ENCODE measurements at places on chromosomes 5 and 9.

GRCh38 chr9:105405514-105406131 lies 42.2 kb upstream of the FSD1L start:
- no peak for DNase-seq

DNA sequence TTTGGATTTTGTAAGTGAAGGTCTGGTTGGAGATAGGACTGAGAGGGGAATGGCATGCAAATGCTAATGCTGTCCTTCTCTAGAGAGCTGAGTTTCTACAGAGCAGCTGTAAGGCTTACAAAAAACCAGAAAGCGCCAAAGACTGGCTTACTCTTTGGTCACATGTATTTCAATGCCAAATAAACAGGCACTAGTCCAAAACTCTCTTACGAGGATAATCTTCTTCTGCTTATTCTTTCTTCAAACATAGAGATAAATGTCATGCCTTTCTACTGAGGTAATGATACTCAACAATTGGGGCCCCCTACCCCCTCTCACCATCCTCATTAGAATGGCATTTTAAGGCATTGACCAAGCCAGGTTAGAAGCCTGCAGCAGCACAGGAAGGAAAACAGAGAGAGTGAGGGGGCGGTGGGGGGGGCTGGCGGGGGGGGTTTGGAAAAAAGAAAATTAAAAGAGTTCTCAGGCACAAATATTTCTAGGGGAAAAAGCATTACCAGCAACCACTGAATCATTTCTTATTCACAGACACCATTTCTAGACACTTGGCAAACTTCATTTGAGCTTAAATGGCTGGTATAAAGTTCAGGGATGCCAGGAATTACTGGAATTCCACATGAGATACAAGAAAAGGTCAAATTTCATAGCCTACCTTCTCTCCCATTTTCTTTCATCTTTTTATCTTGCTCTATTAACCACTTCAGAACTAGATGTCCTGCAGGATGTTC lies 34.0 kb downstream of the PUM3 start:
- DNase-seq, result no peak

- DNase-seq, result no peak
These were observed 6.7 kb downstream of the KCNIP1 start for GRCh38 chr5:170510559-170510958.

- no peak for DNase-seq
These were observed 36.2 kb upstream of the SMARCA2 start for GRCh38 chr9:1978941-1979340.

DNA sequence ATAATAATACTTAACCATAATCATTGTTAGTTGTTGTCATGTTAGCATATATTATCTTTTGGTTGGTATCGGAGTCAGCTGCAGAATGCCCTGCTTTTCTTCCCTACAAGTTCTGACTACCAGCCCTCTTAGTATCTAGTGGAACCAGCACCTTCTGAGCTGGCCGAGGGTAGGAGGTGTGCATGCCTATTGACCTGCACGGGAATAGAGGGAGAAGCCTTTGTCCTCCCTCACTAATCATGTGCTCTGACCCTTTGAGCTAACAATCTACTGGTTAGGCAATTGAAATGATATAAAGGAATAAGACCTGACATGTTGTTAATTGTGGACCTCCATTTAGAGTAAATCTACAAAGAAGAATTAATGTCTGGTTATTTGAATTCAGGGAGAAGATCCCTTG lies 4.1 kb downstream of the PCSK5 start:
- no peak for DNase-seq

DNA sequence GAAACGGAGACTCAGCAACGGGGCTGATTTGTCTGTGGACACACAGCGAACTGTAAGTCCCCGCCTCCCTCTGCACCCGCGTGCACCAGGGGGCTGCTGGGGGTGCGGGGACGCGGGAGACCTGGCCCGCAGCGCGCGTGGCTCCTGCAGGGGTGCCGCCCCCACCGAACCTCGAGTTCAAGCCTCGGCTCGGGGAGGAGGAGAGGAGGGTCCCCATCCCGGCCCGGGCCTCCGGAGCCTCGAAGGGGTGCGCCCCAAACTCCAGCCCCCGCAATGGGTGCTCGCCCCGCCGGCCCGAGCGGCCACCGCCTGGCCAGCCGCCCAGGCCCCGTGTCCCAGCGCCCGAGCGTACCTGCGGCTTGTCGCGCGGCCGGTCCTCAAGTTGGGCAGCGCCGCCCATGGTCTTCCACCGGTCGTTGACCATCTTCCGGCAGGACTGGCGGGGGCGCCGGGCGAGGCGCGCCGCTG lies 829 bp downstream of the FIBCD1 start:
- no peak for DNase-seq

GRCh38 chr5:91077623-91078022 lies 305.5 kb downstream of the ARRDC3 start:
- DNase-seq, result no peak

GRCh38 chr9:112858625-112859147 lies 32.0 kb downstream of the SLC46A2 start:
- DNase-seq, result no peak

Data from left ventricle myocardium inferior (tissue), 1 donor.